Endothelial cell of umbilical vein (primary cell): ENCODE measurements at places on chromosomes 5 and 9. TPM values are rescaled to one million over a fixed set of nuclear protein-coding genes. Genes with fewer than 3 reads are reported as not detected.
A peak's percentile ranks its signal among the peaks of the same experiment; 100 is the strongest.

DNA sequence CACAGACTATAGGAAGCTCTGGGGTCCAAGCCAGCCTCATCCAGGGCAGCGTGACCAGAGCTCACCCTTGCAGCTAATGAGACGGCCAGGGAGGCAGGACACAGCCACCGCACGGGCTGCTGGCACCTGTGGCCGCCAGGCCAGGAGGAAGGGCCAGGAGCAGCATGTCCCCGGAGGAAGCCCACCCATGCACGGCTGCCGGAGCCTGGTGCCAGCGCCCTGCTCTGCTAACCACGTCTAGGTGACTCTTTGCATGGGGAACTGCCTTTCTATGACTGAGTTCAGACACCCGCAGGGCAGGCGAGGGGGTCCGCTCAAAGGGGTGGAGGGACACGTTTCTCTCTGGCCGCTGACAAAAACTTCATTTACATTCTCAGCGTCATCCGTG is 68.5 kb upstream of the SARDH start:
- H3K27me3 ChIP-seq = no peaks in the 10 kb centered on the region
- H3K36me3 ChIP-seq = no peaks in the 10 kb centered on the region
- no peaks in the 10 kb centered on the region for H3K4me1 ChIP-seq
- DNase-seq = no peak
- H3K4me3 ChIP-seq = no peak overlapping the region

- H3K4me3 ChIP-seq = no peak overlapping the region
- H3K27ac ChIP-seq = no peak overlapping the region
- no peak for DNase-seq
- H3K36me3 ChIP-seq = no peaks in the 10 kb centered on the region
Observed at GRCh38 chr5:33721491-33722200, 170.1 kb downstream of the ADAMTS12 start.

DNA sequence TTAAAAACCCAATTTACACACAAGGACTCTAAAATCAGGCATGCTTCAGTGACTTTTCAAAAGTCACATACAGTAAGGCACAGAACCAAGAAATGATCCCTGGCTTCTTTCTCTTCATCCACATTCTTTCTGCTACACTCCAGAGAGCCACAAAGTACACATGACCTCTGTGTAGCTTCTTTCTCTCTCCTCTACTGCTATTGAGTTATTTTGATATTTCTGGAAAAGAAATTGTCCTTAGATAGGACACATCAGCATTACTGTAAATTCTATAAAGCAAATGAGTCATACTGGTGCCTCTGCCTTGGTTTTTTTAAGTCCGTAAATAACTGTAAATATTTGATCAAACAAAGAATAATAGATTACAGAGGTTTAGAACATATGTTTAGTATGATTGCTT is 96.3 kb downstream of the KIAA0825 start:
- H3K4me3 ChIP-seq = no peak overlapping the region
- DNase-seq = no peak
- H3K27ac ChIP-seq = no peak overlapping the region
- no peaks in the 10 kb centered on the region for H3K4me1 ChIP-seq
- no peaks in the 10 kb centered on the region for H3K36me3 ChIP-seq

DNA sequence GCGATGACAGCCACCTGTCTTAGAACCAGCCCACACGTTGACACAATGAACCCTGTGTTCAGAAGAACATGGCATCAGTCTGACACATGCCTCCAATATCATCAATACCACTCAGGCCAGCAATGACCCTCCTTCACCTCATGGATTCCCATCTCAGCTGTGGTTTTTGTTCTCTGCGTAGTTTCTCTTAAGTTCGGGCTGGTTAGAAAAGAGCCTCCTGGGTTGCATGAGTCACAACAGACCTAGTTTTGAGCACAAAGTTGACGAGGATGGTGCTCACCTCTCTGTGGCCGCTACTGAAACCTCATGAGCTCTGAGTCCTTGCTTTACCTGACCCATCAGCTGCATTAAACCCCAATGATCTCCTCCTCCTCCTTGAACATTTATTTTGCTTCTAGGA is 299.9 kb downstream of the SPOCK1 start:
- no peaks in the 10 kb centered on the region for H3K27me3 ChIP-seq
- H3K4me1 ChIP-seq = no peaks in the 10 kb centered on the region
- no peak overlapping the region for H3K4me3 ChIP-seq
- no peak overlapping the region for H3K27ac ChIP-seq
- no peak for DNase-seq

DNA sequence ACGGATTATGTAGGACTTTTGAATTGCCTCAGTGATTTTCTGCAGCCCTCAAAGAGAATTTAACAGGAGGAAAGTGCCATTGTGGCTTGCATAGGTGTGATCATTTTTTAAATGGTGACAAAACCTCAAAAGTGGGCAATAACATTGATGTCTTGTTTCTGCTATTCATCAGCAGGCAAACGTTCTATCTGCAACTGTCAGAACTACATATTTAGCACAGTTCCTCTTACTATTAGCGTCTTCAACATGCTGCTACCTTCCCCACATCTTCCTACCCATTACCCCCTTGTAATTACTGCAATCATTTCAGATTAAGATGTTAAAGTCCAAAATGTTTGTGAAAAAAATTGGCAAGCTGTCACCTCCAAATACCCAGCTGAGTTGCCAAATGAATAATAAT is 254.6 kb downstream of the SMARCA2 start:
- H3K4me1 ChIP-seq = no peaks in the 10 kb centered on the region
- no peaks in the 10 kb centered on the region for H3K36me3 ChIP-seq
- no peak overlapping the region for H3K27ac ChIP-seq
- H3K27me3 ChIP-seq = no peaks in the 10 kb centered on the region

DNA sequence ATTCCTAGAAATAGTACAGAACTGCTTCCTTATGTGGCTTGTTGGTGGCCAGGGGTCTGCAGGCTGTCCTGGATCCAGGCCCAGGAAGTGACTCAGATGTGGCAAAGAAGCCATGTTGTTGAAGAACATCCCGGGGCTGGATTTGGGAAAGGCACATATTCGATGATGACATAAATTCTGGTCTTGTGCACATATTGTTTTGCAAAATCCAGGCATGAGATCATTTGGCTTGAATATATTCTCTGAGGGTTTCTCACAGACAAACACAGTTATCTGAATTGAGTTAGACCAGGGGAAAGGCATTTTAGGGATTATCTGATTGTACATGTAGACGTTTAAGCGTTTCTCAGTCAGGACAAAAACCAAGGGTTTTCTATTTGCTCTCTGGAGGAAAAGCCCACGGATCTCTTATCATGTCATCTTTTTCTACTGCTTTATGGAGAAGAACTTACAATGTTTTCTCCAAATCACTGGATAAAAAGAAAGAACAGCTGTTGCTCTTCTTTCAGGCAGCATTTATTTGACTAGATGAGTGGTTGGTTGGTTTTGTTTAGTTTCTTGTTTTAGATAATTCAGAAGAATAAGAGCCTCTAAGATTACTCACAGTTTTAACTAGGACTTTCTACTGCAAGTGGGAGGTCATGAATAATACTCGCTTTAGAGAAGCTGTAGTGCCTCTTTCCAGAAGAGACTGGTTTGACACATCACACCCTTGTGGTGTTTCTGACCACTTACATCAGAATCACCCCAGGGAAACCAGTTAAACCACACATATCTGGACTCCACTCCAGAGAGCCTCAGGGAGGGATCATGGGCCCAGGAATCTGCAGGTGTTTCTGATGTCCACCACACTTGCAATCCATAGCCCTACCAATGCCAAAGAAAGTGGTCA is 29.5 kb upstream of the LHFPL2 start:
- DNase-seq = no peak
- no peaks in the 10 kb centered on the region for H3K27me3 ChIP-seq
- H3K27ac ChIP-seq = no peak overlapping the region
- H3K4me1 ChIP-seq = no peaks in the 10 kb centered on the region
- H3K36me3 ChIP-seq = no peaks in the 10 kb centered on the region

DNA sequence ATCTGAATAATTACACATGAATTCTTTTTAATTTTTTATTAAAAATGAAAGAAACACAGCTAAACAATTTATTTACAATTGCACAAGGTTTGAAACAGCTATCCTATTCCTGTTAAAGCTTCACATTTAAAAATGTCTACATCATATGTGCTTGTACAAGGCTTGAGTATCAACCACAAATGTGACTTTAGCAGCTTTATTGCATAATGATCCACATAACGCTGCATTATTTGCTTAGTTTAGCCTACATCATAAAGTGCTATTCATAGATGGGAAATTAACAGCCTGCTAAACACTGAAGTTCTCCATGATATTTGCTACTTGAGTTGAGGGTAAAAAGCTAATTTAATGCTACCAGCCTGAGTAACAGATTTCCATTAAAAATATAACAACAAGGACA is 45.0 kb downstream of the TRIM36 start:
- no peaks in the 10 kb centered on the region for H3K36me3 ChIP-seq
- no peak for DNase-seq
- H3K4me3 ChIP-seq = no peak overlapping the region

GRCh38 chr5:54551926-54552325 is 34.4 kb downstream of the SNX18 start:
- peaks cover 12% of the 10 kb centered on the region for H3K4me1 ChIP-seq
- DNase-seq = no peak
- no peak overlapping the region for H3K4me3 ChIP-seq
- H3K27ac ChIP-seq = no peak overlapping the region

- no peaks in the 10 kb centered on the region for H3K36me3 ChIP-seq
- H3K4me3 ChIP-seq = no peak overlapping the region
- no peak overlapping the region for H3K27ac ChIP-seq
Observed at GRCh38 chr5:143128412-143129071, 274.9 kb downstream of the NR3C1 start.

DNA sequence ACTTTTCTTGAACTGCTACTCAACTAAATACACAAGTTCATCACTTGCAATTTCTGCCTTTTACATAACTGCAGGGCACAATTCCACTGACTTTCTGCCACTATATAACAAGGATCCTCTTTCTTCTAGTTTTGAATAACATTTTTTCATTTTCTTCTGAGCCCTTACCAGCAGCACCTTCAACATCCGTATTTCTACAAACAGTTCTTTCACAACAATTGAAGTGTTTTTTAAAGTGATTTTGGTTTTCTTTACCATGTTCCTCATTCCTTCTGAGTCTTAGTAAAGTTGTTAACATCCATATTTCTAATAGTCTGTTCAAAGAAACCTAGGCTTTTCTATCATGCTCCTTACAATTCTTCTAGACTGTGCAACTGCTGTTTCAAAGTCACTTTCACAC is 127.2 kb upstream of the PITX1 start:
- H3K27me3 ChIP-seq = peaks cover 18% of the 10 kb centered on the region
- no peaks in the 10 kb centered on the region for H3K4me1 ChIP-seq
- no peak overlapping the region for H3K4me3 ChIP-seq

- H3K36me3 ChIP-seq = no peaks in the 10 kb centered on the region
- DNase-seq = no peak
- H3K27me3 ChIP-seq = no peaks in the 10 kb centered on the region
- H3K4me3 ChIP-seq = no peak overlapping the region
- H3K4me1 ChIP-seq = no peaks in the 10 kb centered on the region
Observed at GRCh38 chr5:10289353-10289752, 18.3 kb downstream of the CMBL start.

GRCh38 chr5:14036947-14037346 is 92.5 kb upstream of the DNAH5 start:
- H3K4me3 ChIP-seq = no peak overlapping the region
- no peaks in the 10 kb centered on the region for H3K36me3 ChIP-seq
- H3K27ac ChIP-seq = peak overlapping the region; percentile 93
- DNase-seq = peak; percentile 34
- peaks cover 54% of the 10 kb centered on the region for H3K4me1 ChIP-seq

The OR2V1 gene
- total RNA-seq = not detected in 2 replicates

The PTGDS gene
- not detected in 2 replicates for total RNA-seq
